Stimulated activated CD8-positive, alpha-beta memory T cell treated with anti-CD3 and anti-CD28 coated beads, Interleukin-15, amount 100 ng/mL, for 48 hours (primary cell): ENCODE measurements at places on chromosomes 4 and X.

DNA sequence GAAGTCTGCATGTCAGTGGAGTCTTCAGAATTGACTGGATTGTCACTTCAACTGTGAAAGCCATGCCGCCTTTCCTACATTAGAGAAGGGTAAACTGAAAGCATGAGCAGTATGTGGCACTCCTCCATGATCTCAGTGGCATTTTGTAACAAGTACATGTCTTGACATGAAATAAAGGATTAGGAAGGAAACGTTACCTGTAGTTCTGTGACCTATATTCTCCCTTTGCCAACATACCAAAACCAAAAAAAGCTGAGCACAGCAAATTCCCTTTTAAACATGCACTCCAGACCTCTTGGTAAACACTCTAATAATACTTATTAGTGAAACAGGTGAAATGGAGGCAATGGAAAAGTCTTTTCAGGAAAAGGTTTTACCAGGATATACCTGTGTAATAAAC, 344.2 kb downstream of the GRIA2 start:
- DNase-seq, result no peak

- DNase-seq, result no peak
Observed at GRCh38 chr4:53089936-53090729, 228.0 kb downstream of the RASL11B start.

GRCh38 chr4:107987916-107988762, 1.6 kb upstream of the HADH start:
- DNase-seq, result no peak

DNA sequence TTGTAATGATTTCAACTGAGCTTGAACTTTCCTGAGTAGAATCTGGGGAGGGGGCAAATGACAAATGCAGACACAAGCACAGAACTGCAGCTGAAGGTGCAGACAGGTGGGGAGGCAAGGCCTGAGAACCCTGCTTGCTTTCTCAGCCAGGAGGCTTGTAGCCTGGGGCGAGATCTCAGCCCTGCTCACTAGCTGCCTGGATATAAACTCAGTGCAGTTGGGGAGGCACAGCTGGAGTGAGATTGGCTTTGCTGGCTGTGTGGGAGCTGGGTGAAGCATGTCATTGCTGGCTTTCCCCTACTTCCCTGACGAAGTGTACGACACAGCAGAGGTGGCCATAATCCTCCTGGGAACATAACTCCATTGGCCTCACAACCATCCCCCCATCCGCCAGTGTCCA, 55.5 kb upstream of the NEXMIF start:
- DNase-seq, result no peak

DNA sequence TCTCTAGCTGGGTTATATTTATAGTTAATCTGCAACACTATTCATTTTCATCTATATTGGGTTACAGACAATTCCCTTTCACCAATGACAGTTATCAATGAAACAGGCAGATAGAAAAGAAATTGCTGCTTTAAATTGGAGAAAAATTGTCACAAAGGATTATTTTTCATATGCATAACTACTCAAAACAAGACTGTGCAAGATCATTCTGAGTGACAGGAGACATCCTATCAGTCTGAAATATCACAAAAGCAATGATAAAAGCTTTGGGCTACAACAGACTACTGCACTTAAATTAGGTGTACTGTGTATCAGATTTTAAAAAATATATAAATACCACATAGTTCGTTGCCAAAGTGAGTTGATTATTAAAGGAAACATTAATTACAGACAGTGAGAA, 722.6 kb downstream of the ARAP2 start:
- DNase-seq, result no peak
